ENCODE measurements at places on chromosomes 1 and 21. TPM values are rescaled to one million over a fixed set of nuclear protein-coding genes. Genes with fewer than 3 reads are reported as not detected.
A peak's percentile ranks its signal among the peaks of the same experiment; 100 is the strongest.

- DNase-seq: peak; percentile 46
Measured at GRCh38 chr1:243287652-243288051, 31.8 kb downstream of the SDCCAG8 start.

GRCh38 chr1:240217403-240217802 lies 125.7 kb downstream of the FMN2 start:
- no peak for DNase-seq

DNA sequence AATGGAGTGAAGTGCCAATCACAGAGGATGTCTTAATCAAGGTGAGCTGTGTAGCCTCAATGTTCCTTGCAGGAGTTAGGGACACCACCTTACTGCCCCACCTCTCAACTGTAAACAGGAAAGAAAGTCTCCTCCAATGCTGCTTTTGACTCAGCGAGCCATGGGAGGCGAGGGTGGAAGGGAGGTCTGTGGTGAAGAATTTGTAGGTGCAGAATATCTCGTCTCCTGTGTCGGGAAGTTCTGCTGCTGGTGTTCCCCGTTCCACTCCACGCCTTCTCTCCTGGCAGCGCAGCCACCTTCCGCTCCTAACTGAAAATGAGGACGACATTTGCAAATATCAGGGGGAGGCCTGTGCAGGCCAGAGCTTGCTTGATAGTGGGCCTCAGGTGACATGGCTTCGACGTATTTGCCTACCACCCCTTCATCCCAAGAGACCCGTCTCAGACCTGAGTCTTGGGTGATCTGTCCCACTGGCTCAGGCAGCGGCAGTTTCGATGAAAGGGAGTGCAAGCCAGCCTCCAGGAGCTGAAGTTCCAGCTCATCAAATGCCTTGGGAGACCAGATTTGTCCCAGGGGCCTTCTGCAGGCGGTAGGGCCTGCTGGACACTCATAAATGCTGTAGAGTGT lies 368.3 kb upstream of the C1orf174 start:
- no peak for DNase-seq

DNA sequence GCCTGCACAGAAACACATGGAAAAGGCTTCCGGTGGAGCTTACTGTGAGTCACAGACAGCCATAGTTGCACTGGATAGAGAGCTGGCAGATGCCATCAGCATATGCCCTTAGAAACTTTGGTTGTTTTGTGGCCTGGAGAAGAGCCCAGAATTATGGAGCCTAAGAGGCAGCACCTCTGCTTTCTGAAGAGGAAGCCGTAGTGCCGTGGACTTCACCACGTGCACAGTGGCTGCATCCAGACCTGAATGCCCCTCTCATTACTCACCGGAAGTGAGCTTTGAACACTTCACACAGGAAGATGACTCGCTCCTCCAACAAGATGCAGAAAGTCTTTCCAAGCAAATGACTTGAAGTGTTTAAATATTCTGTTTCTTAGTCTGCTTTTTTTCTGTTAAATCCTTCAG lies 28.4 kb downstream of the JUN start:
- DNase-seq: peak; percentile 33

- no peak for DNase-seq
Measured at GRCh38 chr1:233547726-233548125, 66.2 kb upstream of the KCNK1 start.

DNA sequence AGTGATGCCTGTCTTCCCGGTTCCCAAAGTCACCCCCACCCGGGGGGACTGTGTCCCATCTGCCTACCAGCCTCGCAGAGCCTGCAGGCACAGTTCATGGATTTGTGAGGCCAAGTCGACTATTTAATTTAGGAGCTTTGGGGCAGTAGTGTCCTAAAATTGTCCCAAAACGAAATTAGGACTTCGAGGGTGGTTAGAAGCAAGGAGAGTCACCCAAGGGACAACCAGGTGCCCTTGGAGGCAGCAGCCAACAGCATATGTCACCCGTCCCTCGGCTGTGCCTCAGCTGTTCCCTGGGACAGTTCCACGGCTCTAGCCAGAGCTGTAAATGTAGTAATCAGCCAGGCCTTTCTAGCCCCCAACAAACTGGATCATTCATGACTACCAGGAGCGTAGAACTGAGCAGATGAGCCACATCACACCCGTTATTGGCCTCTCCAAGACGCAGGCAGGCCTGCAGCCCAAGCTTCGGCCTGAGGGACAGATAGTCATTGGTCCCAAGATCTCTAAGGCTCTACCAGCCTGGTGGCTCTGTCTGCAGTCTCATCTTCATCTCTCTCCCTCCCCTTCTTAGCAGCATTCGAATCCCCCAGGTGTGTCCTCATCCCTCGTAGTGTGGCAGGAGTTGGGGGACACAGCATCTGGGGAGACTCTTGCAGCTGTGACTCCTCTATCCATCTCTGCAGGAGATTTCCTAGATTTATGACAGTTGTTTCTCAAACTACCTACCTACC lies 2.9 kb downstream of the PAX7 start:
- DNase-seq: no peak

GRCh38 chr1:24540051-24540905 lies 15.6 kb upstream of the NCMAP start:
- no peak for DNase-seq

GRCh38 chr1:76137746-76138145 lies 63.2 kb downstream of the ST6GALNAC3 start:
- DNase-seq: no peak

DNA sequence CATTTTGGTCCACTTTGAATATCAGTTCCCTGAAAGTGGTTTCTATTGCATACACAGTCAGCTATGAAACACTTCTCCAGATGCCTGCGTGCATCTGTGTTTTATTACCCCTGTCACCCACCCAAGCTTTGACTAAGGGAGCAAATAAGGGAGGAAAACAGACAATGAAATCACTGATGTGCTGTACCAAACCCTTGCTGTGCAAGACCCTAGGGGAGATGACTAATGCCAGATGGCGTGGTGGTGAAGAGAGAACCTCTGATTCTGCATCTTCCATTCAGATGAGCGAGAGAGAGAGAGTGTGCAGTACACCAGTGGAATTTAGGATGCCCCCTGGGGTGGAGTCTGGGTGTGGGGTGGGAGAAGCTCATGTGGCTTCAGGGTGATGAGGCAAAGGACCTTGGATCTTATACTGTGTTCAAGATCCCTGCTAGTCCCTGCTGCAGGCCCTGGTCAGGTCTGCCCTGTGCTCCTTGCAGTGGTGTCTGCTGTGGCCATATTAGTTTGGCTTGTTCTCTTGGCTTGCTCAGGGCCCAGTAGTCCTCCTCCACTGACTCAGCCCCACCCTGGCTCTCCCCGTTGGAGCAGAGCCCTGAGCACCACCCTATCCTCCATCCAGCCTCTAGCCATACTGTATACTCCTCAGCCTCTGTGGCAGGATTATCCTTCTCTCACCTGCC lies 18.5 kb downstream of the CLCA1 start:
- DNase-seq: no peak

DNA sequence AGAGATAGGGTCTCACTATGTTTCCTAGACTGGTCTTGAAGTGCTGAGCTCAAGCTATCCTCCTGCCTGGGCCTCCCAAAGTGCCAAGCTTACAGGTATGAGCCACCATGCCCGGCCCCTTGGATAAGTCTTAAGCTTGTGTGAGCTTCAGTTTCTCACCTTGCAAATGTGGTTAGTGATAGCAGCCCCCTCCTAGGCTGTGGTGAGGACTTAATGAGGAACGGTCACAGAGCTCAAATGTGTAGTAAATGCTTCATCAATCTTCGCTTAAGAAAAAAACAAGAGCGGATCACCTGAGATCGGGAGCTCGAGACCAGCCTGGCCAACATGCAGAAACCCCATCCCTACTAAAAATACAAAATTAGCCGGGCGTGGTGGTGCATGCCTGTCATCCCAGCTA lies 3.0 kb downstream of the CNR2 start:
- no peak for DNase-seq

The SIM2 gene
- polyA plus RNA-seq: not detected

The ATP6V1G3 gene
- not detected for polyA plus RNA-seq

The TFF2 gene
- polyA plus RNA-seq: not detected

The RLF gene
- polyA plus RNA-seq: 7.0 TPM

The PTPN22 gene
- polyA plus RNA-seq: 49.9 TPM

The AKR7A3 gene
- not detected for polyA plus RNA-seq

The DHX9 gene
- 221 TPM for polyA plus RNA-seq
